ENCODE measurements at places on chromosomes 11 and 22. TPM values are rescaled to one million over a fixed set of nuclear protein-coding genes. Genes with fewer than 3 reads are reported as not detected.

DNA sequence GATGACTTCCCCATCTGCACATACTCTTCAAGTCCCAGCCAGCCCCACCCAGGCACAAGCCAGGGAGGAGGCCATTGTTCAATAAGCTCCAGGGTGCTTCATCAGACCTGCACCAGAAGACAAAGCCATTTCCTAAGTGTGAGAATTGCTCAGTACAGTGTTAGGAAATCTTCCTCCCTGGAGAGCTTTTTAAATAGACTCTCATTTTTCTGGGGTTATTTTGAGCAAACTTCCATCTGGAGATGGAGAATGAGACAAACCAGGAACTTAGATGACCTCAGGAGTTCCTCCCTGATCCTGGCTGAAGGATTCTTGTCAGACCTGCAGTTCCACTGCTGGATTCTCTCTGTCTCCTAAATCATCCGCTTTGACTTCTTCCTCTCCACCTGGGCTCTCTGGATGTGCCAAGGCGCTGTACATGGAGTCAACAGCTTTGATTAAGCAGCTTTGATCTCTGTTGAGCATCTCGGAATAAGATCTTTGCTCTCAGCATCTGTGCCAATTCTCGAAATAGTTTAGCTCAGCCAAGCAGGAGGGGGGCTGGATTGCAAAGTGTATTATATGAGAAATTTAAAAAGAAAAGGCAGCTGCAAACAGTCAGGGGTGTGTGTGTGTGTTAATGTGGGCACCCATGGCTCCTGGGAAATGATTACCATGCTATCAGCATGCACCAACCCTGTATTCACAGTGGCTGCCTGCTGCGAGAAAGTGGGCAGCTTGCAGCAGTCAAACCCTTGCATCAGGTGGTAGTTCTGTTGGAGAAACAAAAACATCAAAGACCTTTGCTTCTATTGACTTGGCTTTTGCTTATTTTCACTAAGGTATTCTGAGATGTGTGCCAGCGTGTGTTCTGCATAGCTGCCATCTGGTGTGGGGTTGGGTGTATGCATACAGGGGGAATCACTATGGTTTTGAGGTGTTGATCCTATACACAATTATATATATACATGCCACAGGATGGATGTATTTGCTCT, 70.2 kb upstream of the NAV2 start:
- DNase-seq: no peak

DNA sequence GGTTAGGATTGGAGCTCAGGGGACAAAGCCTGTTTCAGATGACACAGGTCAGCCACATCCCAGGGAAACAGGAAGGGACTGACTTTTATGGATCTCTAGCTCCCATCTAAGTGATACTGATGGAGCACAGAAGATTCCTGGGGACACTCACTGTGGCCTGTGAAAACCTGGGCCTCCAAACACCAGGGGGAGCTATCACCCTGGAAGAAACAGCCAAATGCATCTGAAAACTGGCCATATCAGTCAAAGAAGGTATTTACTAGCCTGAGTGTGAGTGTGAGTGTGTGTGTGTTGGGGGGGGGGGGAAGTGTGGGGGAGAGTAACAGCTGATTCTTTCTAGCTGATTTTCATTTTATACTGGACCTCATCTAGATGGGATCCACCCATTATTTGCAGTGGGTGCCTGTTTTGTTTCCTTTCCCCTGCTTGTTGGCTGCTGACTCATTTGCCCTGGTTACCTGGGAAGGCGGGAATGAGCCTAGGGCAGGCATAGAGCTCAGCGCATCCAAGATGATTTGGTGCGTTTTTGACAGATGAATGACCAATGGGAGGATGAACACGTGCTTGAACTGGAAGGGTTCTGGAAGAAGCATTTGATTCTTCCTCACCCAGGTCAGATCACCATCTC, 284.0 kb downstream of the KIRREL3 start:
- DNase-seq: no peak

DNA sequence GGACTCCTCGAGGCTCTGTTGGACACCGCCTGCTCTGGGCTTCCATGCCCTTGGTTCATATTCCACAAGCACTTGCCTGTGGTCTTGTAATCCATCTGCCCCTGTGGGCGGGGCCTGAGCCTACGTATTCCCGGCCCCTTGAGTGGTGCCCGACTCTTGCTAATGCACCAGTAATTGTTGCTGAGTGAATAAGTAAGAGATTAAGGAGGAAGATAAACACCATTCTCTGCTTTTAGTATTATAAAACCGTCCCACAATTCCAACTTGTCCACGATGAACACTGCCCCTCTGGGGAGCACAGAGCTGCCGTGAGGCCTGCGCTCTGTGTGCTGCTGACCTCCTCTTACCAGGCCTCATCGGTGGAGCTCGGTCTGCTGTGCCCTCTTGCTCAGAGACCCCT, 50.3 kb downstream of the MICAL2 start:
- no peak for DNase-seq

GRCh38 chr11:890794-891540, 19.6 kb downstream of the CHID1 start:
- no peak for DNase-seq

DNA sequence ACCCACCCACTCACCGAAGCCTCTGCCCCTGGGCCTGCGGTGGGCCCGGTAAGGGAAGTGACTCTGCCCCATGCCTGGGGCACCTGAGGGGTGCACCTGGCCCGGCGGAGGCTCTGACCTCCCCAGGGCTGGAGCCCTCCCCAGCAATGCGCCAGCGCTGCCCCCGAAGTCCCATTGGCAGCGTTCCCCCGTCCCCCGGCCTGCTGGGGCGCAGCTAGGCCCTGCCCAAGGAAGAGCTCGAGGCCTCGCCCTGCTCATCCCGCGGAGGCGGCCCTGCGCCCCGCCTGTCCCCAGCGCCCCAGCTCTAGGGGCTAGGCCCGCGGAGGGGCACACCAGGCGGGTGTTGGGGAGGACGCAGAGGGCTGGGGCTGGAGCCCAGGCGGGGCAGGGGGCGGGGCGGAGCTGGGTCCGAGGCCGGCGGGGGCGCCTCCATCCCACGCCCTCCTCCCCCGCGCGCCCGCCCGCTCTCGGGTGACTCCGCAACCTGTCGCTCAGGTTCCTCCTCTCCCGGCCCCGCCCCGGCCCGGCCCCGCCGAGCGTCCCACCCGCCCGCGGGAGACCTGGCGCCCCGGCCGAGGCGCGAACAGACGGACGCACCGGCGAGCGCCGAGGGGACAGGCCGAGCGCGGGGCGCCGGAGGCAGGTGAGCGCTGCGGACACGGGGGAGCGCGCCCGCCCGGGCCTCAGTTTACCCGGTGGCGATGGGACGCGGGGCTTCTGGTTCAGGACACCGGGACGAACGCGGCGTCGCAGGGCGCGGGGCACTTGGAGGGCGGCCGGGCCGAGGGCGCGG, at the start of gene EPS8L2:
TSS of gene EPS8L2 (plus strand) at position 586 of the 793 bp plus-strand sequence. CDS start 3,177 bp downstream, outside the sequence.
- DNase-seq: no peak

DNA sequence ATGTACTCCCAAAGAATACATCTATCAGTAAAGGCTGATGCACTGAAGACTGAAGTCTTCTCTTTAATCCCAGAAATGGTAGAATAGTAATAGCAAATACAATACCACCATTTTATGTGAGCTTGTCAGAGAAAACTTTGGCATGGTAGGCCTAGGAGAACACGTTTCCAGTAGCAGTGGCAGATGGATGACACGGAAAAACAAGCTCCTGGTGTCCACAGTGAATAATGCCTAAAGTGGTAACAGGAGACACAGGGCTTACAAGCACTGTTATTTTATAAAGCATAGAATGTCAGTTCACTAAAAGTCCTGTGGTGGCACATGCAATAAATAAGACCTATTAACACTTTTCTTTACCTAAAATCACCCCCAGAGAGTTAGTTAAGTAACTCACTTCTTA, 277.6 kb downstream of the TTC28 start:
- no peak for DNase-seq

GRCh38 chr11:1085440-1086170, 10.9 kb downstream of the MUC2 start:
- no peak for DNase-seq

DNA sequence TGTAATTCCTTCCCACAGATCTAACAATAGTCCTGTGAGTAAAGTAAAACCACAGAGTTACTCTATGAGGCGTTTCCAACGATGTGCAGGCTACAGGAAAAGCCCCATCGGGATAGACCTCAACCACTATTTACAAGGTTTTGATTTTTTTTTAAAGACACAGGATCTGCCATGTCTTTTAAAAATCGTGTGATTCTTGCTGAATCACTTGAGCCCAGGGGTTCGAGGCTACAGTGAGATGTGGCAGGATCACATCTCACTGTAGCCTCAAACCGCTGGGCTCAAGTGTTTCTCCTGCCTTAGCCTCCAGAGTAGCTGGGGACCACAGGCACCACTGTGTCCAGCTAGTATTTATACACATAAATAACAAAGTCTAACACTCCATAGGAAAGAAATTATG, 7.8 kb downstream of the TAF1D start:
- no peak for DNase-seq

DNA sequence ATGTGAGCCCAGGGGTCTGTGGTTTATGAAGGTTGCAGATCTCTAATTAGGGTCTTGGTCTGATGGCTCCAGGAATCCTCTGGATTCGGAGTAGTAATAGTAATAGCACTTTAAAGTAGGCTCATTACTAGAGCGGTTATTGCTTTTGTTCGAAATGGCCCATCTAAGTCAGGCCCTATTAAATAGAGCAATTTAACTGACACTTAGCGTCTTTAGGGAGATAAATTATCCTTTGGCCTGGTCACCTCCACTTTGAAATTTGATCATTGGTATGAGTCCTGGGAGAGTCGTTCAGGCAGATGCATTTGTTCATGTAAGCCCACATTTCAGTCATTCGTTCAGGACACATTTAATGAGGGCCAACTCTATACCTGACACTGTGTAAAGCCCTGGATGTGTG, 54.8 kb downstream of the LDLRAD3 start:
- no peak for DNase-seq

DNA sequence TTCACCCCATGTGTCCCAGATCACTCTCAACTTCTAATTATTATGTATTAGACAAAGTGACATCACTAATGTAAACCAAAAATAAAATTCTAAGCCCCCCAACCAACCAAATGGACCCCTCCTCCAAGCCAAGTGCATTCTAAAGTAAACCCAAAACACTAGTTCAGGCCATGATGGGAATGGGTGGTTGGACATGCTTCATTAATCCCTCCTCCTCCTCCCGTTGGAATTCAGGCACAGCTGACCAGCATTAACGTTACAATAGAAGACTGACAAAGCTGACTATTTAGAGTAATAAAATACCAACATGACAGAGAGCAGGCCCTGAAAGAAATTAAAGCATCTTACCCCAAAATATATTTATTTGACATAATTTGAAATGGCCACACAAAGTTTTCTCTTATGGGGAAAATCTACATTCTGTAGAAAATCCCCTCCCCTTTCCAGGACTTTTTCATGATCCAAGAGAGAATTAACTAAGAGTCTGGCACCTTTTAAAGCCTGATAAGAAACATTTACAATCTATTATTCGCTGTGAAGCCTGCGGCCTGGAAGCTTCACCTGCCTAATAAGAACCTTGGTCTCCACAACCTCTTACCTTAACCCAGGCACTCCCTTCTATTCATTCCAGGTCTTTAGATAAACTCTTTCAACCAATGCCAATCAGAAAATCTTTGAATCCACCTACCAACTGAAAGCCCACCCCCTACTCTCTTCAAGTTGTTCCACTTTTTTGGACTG, 948.5 kb upstream of the CCDC90B start:
- DNase-seq: no peak

- no peak for DNase-seq
Measured at GRCh38 chr11:111435046-111435698, 56.1 kb upstream of the POU2AF1 start.

- no peak for DNase-seq
Measured at GRCh38 chr11:60274416-60274815, 6.0 kb upstream of the MS4A4A start.

DNA sequence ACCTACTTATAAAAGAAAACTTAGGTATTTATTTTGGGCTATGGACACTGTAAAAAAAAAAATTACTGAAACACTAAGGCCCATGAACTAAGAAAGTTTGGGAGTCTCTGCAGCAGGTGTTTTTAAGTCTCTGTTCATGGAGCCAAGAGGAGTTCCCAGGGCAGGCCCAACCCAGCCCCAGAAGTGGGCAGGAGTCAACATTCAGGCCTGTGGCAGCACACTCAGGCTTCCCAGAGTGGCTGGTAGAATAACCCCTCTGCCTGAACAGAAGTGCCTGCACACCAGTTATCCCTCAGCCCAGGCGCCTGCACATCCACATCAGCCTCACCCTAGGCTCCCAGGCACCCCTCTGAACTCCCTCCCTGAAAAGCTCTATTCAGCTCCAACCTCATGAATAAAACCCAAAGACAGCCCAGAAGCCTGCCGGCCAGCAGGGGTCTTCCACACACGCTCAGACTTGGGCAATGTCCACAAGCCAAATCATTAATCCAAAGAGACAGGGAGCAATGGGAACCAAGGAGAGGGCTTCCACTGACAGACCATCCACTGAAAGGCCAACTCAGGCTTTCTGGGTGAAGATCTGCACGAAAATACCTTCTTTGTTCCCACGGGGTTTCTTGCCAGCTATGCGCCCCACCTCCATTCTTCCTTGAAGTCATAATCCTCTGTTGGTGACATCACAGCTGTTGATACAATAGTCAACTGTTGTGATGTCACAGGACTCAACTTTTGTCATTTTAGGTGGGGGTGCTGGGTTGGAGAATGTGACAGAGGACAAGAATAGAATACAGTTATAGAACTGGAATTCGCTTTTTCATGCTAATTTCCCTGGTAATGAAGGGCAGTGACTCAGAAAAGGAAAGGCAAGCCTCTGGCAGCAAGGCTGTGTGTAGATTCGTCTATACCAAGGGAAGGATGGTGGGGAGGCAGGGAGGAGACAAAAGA, 83.7 kb downstream of the RPL27A start:
- no peak for DNase-seq

DNA sequence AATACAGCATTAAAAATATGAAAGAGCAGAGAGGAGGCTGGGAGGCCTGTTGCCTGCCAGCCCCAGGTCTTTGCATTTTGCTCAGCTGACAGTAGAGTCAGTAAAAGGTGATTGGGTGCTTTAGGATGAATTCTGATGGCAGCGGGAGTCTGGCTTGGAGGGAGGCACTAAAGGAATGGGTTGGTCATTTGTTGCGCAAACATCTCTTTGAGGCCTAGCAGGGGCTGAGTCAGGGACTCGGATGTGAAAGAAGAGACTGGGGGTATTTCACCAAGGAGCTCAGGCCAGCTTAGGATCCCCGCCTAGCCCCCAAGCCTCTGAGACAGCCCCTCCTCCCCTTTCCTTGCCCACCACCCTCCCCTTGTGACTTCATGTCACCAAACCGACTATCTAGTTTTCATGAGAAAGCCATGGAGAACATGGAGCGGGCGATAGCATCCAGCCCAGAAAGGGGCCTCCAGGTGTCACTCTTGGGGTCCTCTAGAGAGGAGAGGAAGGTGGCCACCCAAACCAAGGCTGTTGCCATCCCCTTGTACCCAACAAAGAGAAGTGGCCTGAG, 9.7 kb downstream of the DGKZ start:
- DNase-seq: no peak

GRCh38 chr11:44046182-44046581, 1.6 kb upstream of the ACCSL start:
- no peak for DNase-seq

The SYCE3 gene
- not detected for total RNA-seq

The FAM227A gene
- total RNA-seq: 0.16 TPM

The MS4A14 gene
- total RNA-seq: not detected

The SIRT3 gene
- 14.8 TPM for total RNA-seq

The APOL6 gene
- 27.7 TPM for total RNA-seq
